Thymus (tissue), 14 donors: ENCODE measurements at places on chromosomes 1 and 21. TPM values are rescaled to one million over a fixed set of nuclear protein-coding genes. Genes with fewer than 3 reads are reported as not detected.

DNA sequence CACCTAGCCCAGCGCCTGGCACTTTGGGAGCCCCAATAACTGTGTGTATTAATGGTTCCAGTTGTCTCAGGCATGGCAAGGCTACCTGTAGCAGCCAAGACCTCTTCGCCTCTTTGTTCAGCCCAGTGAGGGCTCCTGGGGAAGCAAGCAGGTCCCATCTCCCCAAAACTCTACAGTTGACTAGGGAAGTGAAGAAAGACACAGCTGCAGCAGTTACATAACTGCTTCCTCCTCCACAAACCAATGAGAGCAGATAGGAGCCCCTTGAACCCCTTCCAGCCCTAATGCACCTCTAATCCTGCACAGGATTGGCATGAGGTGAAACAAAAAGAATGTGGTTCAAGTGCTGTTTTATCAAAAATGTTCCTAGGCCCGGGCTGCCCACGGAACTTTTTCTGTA, 100.5 kb downstream of the SYF2 start:
- DNase-seq, result no peak

- no peak for DNase-seq
These were observed 16.2 kb upstream of the OR2T10 start for GRCh38 chr1:248613742-248614141.

- DNase-seq, result peak; percentile 53
These were observed 50.3 kb upstream of the COA6 start for GRCh38 chr1:234322979-234323378.

GRCh38 chr1:155070721-155071569, 7.4 kb downstream of the EFNA4 start:
- DNase-seq, result no peak

DNA sequence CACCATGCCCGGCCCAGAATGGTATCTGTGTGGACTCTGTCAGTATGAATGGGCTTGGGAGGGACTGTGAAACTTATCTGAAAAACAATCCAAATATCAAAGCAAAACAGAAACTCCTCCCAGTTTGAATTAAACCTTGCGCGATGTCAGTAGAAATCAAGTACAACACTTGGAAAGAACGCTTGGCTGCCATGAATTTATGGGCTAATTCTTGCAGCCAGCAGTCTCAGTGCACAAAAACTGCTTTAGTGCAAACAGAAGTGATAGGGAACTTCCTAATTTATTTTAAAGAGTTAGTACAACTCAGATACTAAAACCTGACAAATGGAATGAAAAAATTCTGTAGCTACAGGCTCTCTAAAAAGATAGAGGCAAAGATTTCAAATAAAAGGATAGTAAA, 8.5 kb downstream of the CLCA1 start:
- no peak for DNase-seq

DNA sequence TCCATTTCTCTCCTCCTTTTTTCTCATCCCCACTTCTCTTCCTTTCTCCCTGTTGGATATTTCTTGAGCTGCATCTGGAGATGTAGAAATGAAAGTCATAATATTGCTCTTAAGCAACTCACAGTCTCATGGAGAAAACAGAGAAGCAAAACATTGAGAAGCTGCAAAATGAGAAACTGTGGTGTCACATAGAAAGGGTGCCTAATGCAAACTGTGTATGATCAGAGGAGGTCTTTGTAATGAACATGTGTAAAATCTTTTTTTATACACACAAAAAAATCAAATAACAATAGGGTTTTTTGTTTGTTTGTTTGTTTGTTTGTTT, 11.8 kb upstream of the SLAMF7 start:
- DNase-seq, result no peak

GRCh38 chr21:18622383-18622782, 218.8 kb upstream of the TMPRSS15 start:
- DNase-seq, result no peak

DNA sequence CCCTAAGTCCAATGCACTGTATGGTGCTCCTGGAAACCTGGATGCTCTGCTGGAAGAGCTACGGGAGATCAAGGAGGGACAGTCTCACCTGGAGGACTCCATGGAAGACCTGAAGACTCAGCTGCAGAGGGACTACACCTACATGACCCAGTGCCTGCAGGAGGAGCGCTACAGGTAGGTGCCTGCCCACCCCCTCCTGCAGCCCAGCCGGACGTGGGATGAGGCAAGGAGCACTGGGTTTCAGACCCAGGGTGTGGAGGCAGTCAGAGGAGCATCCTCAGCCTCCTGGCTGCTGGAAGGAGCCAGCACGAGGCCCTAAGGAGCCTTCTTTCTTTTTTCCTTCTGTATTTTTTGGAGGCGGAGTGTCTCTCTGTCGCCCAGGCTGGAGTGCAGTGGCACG, 42.0 kb downstream of the TMCC2 start:
- DNase-seq, result no peak

DNA sequence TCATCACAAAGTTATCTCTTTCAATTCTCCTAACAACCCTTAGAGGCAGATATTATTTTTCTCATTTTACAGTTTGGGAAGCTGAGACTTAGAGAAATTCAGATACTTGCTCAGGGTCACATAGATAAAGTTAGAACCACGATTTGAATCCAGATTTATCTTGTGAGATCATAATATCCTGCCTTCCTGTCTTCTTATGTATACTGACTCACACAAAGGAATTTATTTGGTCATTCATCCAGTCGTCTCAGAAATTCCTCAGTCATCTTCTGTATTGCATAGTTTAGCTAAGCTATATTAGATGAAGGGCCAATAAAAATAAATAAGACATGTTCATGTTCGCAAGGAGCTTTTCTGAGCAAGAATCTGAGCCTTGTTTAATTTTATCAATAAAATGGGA, 35.8 kb upstream of the RUNX1 start:
- DNase-seq, result no peak

GRCh38 chr21:42495027-42495426, 997 bp downstream of the RSPH1 start:
- DNase-seq, result no peak

GRCh38 chr1:9902060-9902452, 8.0 kb downstream of the CTNNBIP1 start:
- DNase-seq, result no peak

DNA sequence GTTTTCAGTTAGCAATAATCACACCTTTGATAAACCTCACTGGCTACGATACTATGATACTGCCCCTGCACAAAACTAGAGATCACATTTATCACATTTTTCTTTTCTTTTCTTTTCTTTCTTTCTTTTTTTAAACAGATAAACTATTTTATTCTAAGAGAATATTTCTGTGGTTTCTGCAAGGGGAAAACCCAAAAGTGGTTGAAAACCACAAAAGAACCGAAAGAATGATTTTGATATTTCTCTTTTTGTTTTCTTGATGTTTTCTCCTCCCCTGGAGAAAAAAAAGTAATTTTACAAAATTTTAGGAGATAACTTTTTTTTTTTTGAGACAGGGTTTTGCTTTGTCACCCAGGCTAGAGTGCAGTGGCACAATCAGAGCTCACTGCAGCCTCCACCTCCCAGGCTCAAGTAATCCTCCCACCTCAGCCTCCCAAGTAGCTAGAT, 18.4 kb upstream of the FRRS1 start:
- DNase-seq, result no peak

- no peak for DNase-seq
These were observed 41.2 kb upstream of the RAB4A start for GRCh38 chr1:229229721-229230139.

DNA sequence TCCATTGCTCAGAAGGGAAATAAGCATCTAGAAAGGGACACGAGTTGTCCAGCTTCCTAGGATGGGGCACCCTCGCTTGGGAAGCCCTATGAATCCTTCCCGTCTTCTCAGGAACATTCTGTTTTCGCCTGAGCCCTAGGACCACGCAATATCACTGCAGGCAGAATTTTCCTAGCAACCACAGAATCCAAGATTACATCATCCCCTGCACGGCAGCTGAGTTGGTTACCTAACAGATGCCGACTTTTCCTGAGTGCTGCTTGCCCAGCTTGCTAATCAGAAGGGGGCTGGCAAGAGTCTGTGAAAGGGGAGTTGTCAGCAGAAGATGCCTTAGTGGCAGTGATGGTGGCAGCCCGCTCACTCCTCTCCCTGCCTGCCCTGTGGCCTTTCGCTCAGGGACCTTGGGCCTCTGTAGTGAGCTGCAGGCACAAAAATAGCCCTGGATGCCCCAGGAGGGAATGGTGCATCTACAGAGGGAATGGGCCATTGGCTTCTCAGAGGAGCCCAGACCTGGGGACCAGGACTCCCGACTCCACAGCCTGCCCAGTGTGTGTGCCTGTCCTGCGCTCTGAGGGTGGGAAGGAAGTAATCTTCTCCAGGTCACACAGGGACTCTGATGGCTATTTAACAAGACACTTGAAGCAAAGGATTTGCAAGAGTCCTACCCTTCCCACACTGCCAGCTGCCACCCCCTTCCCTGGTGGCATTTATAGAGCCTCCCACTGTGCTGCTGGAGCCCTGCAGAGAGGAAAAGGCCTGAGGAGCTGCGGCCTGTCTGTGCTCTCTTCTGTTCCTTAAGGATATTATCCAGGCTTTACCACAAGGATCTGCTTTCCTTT, 28.9 kb upstream of the CLSTN1 start:
- no peak for DNase-seq

DNA sequence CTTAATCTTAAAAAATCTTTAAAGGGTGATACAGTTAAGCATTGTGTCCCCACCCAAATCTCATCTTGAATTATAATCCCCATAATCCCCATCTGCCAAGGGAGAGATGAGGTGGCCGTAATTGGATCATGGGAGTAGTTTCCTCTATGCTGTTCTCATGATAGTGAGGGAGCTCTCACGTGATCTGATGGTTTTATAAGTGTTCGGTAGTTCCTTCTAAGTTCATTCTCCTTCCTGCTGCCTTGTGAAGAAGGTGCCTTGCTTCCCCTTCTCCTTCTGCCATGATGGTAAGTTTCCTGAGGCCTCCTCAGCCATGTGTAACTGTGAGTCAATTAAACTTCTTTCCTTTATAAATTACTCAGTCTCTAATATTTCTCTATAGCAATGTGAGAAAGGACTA, 10.7 kb downstream of the DHRS3 start:
- no peak for DNase-seq

DNA sequence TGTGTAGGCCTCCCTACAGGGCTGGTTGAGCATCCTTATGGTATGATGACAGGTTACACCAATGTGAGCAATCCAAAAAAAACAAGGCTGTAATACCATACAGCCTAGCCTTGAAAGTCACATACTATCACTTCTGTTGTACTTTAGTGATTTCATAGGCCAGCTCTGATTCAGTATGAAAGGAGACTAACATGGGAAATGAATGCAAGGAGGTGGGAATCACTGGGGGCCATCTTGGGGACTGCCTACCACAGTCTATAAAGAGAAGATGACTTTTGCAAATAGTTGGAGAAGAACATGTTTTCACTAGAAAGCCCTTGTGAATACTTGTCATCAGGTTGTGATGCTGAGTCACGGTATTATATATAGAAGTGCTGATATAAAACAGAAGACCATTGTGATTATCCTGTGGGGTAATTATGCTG, 270.7 kb downstream of the S1PR1 start:
- no peak for DNase-seq

GRCh38 chr1:92184632-92185031, 33.1 kb upstream of the C1orf146 start:
- DNase-seq, result no peak

- no peak for DNase-seq
These were observed 182.9 kb downstream of the ZNF281 start for GRCh38 chr1:200226969-200227303.

GRCh38 chr1:167011560-167012191, 22.6 kb downstream of the MAEL start:
- no peak for DNase-seq

GRCh38 chr1:74790453-74790852, 57.5 kb downstream of the TYW3 start:
- DNase-seq, result no peak

GRCh38 chr1:187928696-187929095, 1099.9 kb downstream of the PLA2G4A start:
- DNase-seq, result no peak

DNA sequence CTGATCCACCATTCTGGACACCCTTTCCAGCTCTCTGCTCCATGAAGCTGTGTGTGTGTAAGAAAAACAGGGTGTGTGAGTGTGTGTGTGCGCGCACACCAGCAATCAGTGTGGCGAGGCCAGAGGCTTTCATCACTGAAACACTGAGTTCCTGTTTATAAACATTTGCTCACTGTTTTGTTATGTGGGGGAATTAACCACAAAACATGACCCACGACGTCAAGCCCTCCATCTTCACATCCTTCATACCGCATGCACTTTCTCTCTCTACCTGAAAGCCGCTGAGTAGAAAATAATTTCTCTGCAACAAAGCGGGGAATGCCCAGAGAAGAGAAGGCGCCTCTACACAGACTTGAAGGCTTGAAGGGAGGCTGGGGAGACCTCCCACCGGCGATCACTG, 148.9 kb upstream of the IRF2BP2 start:
- DNase-seq, result no peak

DNA sequence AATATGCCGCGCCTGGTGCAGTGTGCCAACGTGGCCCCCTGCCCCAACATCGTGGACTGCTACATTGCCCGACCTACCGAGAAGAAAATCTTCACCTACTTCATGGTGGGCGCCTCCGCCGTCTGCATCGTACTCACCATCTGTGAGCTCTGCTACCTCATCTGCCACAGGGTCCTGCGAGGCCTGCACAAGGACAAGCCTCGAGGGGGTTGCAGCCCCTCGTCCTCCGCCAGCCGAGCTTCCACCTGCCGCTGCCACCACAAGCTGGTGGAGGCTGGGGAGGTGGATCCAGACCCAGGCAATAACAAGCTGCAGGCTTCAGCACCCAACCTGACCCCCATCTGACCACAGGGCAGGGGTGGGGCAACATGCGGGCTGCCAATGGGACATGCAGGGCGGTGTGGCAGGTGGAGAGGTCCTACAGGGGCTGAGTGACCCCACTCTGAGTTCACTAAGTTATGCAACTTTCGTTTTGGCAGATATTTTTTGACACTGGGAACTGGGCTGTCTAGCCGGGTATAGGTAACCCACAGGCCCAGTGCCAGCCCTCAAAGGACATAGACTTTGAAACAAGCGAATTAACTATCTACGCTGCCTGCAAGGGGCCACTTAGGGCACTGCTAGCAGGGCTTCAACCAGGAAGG, 4.3 kb downstream of the GJB3 start:
- no peak for DNase-seq

The GPR157 gene
- total RNA-seq, result 4.3 TPM

The PLA2G2F gene
- total RNA-seq, result 0.47 TPM

The TDRD5 gene
- total RNA-seq, result 0.52 TPM

The LCE1C gene
- total RNA-seq, result 0.14 TPM

The NPHP4 gene
- total RNA-seq, result 2.5 TPM

The FGR gene
- total RNA-seq, result 8.4 TPM

The DMRTA2 gene
- 0.14 TPM for total RNA-seq

The SERTAD4 gene
- total RNA-seq, result 0.33 TPM

The LPAR3 gene
- total RNA-seq, result 1.1 TPM
